ENCODE measurements at places on chromosomes 4 and X.

- DNase-seq, result no peak
Measured at GRCh38 chr4:123381996-123382395, 14.6 kb upstream of the SPRY1 start.

DNA sequence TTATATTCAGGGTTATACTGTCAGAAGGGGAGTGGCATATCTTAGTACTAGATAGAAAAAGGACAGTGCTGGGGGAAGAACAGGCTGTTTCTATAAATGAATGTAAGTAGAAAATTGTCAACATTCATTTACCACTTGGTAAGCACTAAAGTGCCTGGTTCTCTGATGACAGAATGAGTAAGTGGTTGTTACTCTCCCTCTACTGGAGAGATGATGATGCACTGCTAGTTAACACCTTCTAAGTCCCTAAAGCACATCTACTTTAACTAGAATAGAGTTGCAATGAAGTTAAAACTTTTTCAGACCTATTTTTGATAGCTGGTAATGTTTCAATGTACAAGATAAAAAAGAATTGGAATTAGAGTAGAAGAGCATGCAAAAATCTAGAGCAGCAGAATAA, 214.5 kb downstream of the KLHL4 start:
- no peak for DNase-seq

- DNase-seq, result no peak
Measured at GRCh38 chr4:88753658-88754571, 56.3 kb upstream of the NAP1L5 start.

GRCh38 chr4:166121897-166122296, 248.9 kb downstream of the TLL1 start:
- no peak for DNase-seq

DNA sequence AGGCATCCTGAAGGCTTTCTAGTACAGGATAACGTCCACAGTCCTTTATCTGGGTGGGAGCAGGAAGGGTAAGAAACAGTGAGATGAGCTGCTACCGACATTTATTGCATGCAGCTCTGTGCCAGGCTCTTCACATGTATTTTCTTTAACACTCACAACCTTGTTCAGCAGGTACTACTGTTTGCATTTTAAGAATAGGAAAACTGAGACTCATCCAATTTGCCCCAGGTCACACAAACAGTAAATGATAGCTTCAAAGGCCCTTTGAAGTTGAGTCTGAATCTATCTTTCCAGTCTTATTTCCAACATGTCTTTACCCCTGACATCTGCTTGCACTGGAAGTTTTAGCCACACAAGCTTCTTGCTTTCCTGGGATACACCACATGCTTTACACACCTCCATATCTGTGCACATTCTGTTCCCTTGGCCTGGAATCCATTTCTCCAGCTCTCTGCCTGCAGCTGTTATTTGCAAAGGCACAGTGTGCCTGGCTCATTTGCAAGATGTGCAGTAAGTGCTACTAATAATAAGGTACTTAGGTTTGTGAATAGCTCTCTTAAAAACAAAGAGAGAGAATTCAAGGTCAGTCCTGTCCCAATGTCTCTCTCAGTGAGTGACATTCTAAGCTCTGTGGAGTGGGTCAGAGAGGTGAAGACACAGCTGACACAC, 61.2 kb downstream of the METTL14 start:
- no peak for DNase-seq

DNA sequence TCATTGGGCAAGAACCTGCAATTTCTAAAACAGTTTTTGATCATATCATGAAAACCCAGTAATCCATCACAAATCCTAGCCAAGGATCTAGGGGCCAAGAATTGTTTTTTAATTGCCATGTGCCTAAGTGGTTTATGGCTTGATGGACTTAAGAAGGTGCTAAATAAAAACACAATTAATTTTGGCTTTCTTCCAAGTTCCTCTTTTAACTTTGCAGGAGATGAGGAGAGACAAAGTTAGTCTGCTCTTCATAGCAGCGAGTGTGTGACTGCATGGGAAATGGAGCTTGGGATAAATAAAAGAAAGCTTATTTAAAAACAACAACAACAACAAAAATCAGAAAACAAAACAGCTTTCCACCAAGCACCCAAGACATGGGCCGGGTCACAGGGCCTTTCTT, 41.4 kb downstream of the ARHGEF9 start:
- DNase-seq, result no peak

DNA sequence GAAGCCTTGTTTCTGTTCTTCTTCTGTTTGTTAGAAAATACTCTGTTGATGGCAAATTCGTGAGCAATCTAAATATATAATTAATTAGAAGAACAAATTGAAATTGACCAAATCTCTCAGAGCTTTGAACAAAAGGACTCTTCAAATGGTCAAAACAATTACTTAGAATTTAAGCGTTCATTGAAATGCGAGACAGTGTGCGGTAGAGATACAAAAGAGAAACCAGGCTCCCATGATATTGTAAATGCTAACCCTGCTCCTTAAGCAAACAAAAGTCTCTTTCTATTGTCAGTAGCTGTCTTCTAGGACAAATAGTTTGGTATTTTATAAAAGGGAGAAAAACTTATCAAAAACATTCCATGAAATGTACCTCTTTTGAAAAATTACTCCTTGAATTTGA, 453.4 kb upstream of the MAGEB2 start:
- DNase-seq, result no peak

DNA sequence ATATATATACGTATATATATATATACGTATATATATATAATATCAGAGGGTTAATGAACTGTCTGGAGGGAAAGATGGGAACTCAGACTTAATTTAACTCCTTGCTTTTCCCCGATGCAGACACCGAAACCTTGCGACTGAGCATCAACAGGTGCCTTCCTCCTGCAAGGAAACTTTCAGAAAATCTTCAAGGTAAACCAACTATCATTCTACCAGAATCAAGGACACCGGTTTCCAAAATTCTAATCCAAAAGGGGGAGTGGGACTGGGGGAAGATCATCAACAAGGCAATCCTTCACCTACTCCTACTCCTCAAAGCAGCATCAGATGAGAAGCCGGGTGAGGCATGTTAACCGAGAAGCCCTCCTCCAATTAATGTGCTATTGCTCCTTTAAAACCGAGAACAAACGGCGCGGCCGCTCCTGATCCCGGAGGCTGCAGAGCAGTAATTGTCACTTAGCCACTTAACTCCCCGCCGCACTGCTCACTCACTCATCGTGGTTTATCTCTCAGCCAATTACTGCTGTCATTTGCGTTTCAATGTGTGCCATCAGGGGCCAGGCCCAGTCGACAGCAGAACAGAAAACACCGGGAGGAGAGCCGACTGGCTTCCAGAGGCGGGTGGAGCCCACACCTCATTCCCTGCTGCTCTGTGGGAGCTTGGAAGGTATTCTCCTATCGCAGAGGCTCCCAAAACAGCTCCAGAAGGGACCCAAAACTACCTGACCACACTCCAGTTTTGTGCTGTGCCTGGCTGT, 61.7 kb downstream of the MAML3 start:
- peak; percentile 71 for DNase-seq

DNA sequence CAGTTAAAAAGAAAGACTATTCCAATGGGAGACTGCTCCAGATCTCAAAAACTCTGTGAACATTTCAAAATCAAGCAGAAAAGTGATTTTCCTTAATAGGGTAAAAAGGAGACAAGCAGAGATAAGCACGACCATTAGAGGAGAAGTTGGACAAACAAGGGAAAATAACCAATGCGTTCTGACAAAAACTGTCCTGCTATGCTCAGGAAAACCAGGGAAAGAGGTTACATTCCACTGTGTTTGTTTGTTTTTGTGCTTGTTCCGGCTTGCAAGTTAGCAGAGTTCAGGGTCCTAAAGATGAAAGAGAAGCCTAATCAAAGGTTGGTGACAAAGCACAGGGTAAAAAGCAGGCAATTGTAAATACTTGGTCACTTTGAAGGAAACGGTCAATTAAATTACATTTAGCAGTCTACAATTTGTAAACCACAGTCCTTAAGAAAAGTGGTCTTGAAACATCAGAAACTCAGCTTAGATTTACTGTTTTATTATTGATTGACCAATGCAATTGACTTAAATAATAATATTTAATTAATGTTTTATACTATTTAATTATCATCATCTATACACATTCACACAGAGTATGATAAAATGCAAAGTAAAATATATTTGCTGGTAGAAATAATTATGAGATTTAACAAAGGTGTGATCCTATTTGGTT, 186.2 kb upstream of the CPXCR1 start:
- DNase-seq, result no peak

- DNase-seq, result peak; percentile 12
Measured at GRCh38 chr4:156378033-156378665, 424.5 kb upstream of the CTSO start.

- DNase-seq, result no peak
Measured at GRCh38 chrX:41653125-41653524, 35.6 kb upstream of the GPR34 start.

- no peak for DNase-seq
Measured at GRCh38 chr4:108044951-108045686, 55.4 kb downstream of the HADH start.

DNA sequence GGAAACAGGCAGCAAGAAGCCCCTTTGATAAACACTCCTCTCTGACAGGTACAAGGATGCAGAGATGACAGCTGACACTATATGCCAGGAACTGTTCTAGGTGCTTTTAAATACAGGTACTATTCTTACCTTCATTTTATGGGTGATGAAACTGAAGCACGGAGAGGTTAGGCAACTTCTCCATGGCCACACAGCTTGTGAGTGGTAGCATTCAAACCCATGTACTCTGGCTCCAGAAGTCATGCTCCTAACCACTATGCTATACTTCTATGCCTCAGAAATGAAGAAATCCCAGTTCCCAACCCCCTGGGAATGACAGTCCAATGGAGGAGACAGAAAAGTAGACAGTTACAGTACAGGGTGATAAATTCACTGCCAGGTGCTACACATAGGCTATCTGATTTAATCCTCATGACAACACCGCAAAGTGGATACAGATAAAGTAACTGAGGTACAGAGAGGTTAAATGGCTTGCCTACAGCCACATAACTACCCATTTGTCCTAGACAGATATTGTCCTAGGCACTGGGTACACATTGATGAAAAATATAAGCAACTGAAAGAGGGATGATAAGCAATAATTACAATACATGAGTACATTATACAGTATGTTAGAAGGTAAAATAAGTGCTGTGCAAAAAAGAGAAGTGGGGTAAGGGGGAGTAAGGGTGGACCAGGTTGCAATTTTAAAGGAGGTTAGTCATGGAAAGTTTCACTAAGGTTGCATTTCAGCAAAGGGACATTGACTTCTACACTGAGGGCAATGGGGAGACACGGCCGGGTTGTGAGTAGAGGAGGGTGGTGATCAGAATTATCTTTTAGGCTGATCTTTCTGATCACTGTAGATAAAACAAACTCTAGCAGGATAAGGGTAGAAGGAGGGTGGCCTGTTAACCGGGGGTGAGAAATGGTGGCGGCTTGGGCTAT, 1.6 kb upstream of the F8 start:
- no peak for DNase-seq

DNA sequence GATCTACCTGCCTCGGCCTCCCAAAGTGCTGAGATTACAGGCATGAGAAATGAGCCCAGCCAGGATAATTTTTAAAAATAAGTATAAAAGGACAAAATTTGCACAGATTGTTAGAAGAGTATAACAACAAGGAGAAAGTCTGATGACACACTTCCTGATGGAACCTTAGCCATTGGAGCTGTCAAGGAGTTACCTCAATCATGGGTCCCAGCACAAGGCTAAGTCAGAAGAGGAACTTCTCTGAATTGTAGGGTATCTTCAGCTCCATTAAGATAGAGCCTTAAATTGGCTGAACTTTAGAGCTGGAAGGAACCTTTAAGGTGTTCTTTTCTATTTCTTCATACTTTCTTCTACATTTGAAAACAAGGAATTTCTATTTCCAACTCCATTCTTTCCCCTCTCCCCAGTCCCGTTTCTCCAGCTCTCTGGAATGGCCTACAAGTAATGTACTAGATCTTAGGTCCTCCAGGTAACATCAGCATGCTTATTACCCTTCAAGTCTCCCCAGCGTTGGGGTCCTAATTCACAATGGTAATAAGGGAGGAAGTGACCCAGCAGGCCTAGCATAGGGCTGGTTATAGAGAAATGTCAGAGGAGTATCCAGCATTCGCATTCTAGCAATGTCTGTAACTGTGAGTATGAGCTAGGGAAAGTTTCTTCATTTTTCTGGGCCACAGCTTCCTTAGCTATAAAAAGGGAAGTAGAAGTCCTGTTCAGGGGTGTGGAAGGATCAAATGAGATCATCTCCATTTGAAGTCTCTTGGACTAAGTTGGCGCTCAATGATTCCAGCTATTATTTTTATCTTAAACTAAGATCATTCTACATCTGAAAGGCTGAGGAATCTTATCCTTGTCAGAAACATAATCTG, 18.5 kb upstream of the RBPJ start:
- DNase-seq, result no peak

DNA sequence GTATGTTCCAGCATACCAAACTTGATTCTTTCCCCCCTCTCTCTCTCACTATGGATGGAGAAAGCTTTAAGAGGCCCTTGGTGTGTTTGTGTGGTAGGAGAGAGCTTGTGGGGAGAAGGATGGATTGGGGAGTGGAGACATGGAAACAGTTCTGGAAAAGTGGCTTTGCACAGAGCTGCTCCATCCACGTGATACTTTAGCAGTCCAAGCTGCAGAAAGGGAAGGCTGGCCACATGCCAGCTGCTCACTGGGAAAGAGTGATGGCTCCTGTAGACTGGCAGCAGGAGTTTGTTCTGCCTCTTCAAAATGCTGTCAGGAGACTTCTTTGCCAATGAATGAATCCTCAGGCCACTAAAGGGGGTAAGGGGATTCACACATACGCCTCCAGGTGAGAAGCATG, 21.7 kb upstream of the SEC24B start:
- DNase-seq, result no peak

DNA sequence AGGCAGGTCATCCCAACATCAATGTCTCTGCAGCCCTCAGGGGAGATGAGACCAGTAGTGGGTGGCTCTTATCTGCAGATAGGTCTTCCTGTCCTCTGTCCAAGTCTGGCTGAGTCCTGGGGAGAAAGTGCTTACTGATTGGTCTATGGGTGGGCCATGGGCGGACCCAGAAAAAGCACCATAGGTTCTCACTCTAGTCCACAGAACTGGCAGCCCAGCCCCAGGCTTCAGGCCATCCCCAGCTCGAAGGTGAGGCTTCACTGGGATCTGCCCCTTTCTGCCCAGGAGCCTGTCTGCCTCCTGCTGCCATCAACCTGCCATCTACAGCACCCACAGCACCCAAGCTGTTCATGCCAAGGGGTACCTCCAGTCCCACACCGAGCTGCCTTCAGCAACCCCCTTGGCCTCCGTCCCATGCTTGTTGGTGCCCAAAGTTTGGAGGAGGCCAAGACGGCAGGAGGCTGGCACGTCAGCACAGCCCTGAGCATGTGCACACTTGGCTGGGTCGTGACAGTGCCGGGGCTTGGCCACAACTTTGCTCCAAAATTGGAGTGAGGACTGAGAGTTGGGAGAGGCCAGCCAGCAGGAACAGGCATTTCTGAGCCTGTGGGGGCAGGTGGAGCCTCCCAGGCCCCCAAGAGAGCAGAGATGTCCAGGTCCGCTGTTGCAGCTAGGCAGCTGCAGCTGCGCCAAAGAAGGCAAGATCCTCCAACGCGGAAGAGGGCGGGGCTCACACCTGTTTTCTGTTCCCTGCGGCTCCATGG, 99.6 kb downstream of the IQCM start:
- DNase-seq, result no peak

- no peak for DNase-seq
Measured at GRCh38 chr4:27414887-27415731, 554.5 kb downstream of the STIM2 start.

- no peak for DNase-seq
Measured at GRCh38 chr4:38749336-38749735, 33.5 kb downstream of the TLR10 start.
